GM23338 (cell line): ENCODE measurements at places on chromosomes 1 and 21. TPM values are rescaled to one million over a fixed set of nuclear protein-coding genes. Genes with fewer than 3 reads are reported as not detected.
A peak's percentile ranks its signal among the peaks of the same experiment; 100 is the strongest.

DNA sequence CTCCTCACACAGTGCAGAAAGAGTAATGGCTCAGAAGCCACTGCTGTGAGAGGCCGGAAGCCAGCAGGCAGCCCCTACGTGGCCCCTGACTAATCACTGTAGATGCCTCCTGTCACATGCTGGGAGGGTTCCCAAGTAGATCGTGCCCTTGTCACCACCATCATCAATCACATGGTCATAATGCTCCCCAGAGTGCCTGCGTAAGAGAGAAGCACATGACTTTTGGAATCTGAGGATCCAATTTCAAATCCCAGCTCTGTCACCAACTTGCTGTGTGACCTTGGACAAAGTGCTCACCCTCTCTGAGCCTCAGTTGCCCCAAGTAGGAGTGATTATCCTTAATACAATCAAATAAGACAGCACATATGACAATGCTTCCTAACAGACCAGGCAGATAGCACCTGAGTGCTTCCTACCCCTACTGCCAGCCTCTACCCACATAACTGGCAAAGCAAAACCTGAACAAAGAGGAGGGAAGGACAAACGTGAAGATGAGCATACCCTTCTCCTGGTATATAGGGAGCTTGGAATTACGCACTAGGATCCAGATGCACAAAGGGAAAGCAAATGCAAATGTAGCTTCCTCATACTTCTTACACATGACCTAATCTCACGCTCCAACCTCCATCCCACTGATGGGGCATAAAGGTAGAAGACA, 65.7 kb downstream of the SDC3 start:
- H3K4me1 ChIP-seq = peaks cover 45% of the 10 kb centered on the region
- no peak for DNase-seq
- no peak overlapping the region for H3K4me3 ChIP-seq
- no peak overlapping the region for H3K27ac ChIP-seq
- H3K27me3 ChIP-seq = no peaks in the 10 kb centered on the region

The CTSE gene
- not detected in 2 replicates for total RNA-seq

- peaks cover 3% of the 10 kb centered on the region for H3K4me1 ChIP-seq
- no peaks in the 10 kb centered on the region for H3K27me3 ChIP-seq
- no peak for DNase-seq
- no peak overlapping the region for H3K27ac ChIP-seq
- peaks cover 35% of the 10 kb centered on the region for H3K36me3 ChIP-seq
- no peak overlapping the region for H3K4me3 ChIP-seq
These were observed 12.5 kb downstream of the CSDE1 start for GRCh38 chr1:114745291-114745690.

The RIMS3 gene
- total RNA-seq = 19.7 and 27.2 TPM in 2 replicates

DNA sequence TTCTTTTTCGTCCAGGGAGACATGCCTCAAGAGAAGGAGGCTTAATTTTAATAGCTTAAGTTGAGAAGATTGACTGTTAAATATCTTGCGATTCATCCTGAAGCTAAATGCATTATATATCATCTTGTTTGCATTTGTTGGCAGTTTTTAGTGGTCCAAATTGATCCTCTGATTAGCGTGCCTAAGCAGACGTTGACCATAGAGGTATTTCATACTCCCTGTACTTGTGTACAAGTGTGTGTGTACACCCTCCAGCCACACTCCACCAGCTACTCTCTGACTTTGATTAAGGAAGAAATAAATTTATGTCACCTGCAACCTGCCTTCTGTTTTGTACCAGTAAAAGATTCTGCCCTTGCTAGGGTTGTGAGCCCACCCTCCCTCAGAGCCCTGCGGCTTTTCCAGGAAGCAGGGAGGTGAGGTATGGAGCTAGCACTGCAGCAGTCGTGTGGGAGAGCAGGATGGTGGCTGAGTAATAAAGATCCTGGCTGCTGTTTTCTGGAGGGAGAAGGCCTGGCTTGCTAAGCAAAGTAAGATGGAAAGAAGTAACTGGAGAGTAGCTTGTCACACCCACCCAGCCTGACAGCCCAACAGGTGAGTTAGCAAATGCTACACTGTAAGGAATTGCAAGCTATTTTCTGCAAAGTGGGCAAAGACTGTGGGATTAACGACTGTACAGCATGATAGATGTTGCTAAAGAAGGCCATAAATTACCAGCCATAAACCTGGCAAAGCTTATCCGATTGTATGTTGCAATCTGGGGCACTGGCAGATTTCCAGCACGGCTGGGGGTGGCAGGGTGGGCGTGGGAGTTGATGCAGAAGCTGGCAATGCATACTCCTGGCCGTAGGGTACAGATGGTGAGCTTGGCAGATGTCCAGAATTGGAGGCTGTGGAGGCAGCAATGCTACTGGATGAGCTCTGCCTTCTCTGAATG, 170.2 kb downstream of the TNR start:
- H3K27me3 ChIP-seq = peaks cover 63% of the 10 kb centered on the region
- H3K4me3 ChIP-seq = no peak overlapping the region
- no peak overlapping the region for H3K27ac ChIP-seq
- no peaks in the 10 kb centered on the region for H3K4me1 ChIP-seq

DNA sequence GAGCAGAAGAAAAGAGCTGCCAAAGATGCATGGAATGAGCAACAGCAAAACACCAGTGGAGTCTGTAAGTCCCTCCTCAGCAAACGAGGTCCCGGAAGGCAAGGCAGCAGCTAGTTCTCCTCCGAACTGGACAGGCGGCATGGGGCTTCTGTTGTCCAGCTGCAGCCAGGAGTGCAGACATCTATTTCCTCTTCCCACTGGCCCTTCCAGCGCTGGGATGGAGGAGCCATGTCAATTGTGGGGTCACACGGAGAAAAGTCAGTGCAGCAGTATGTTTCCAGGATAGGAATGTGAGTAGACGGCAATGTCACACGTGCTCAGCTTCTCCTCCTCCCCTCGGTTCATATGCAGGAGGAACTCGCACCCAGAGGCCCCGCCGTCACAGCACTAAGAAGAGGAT, 46.5 kb downstream of the STX6 start:
- H3K4me1 ChIP-seq = no peaks in the 10 kb centered on the region
- 0 out of 2 replicates have a peak overlapping the region, but pooled peaks have one; percentile 50 for H3K27ac ChIP-seq

The CLCA1 gene
- not detected in 2 replicates for total RNA-seq

The LHX8 gene
- 0.27 and 0.73 TPM in 2 replicates for total RNA-seq

DNA sequence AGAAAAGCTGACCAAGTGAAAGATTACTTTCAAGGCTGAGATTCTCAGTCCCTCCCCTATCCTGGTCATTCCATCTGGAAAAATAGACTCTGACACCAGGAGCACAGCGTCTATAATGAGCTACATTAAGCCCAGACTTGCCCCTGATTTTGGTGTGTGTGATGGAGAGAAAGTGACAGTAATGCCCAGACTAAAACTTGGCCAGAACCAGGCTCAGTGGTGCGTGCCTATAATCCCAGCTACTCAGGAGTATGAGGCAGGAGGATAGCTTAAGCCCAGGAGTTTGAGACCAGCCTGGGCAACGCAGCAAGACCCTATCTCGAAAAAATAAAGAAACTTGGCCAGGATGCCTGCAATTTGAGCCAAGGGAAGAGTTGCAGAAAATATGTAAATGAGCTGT, 15.9 kb downstream of the PLEKHA6 start:
- H3K36me3 ChIP-seq = no peaks in the 10 kb centered on the region
- DNase-seq = no peak
- H3K4me3 ChIP-seq = no peak overlapping the region
- H3K4me1 ChIP-seq = peaks cover 35% of the 10 kb centered on the region
- H3K27me3 ChIP-seq = no peaks in the 10 kb centered on the region

The NUP210L gene
- total RNA-seq = not detected in 2 replicates

The ACOT7 gene
- total RNA-seq = 167 and 172 TPM in 2 replicates

- H3K4me3 ChIP-seq = no peak overlapping the region
- H3K27ac ChIP-seq = no peak overlapping the region
- no peaks in the 10 kb centered on the region for H3K27me3 ChIP-seq
- no peaks in the 10 kb centered on the region for H3K4me1 ChIP-seq
These were observed 20.2 kb downstream of the COPA start for GRCh38 chr1:160322831-160323230.

- no peak overlapping the region for H3K4me3 ChIP-seq
- H3K36me3 ChIP-seq = peaks cover 4% of the 10 kb centered on the region; the same call in 1 of the 2 replicates
- H3K4me1 ChIP-seq = peaks cover 59% of the 10 kb centered on the region
- H3K27me3 ChIP-seq = no peaks in the 10 kb centered on the region
- no peak overlapping the region for H3K27ac ChIP-seq
- no peak for DNase-seq
These were observed 70.6 kb downstream of the SYT6 start for GRCh38 chr1:114082867-114083585.

- H3K4me1 ChIP-seq = peaks cover 26% of the 10 kb centered on the region
- no peak overlapping the region for H3K4me3 ChIP-seq
- no peak for DNase-seq
These were observed 53.4 kb downstream of the GADD45A start for GRCh38 chr1:67738401-67738800.
